ENCODE measurements at places on chromosomes 3 and 15.

DNA sequence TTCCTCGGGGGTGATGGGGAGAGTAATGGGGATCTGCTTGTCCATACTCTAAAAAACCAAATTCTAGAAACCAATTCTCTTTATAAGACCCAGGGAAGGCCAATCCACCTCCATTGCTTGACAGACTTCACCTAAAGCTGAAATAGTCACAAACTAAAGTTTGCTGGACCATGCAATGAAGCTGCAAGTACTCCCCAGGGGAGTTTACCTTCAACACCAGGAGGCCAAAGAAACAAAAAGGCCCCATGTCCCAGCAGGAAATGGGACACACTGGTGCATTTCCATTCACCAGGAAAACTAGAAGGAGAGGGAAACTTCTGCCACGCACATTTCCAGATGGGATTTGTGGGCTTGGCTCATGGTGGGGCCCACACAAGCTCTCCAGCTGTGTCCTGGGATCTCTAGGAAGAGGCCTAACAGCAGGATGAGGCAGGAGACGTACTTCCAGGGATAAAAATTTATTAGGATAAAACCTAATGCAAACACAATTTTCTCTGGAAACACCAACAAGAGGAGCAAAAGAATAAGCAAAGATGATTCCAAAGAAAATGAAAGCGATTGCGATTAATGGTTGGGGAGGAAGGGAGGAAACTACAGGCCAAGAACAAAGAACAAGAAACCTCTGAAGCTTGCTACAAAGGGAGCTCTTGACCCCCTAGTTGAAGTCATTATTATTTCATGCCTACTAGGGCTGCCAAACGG is 238.0 kb upstream of the LRTM1 start:
- no peak for DNase-seq

DNA sequence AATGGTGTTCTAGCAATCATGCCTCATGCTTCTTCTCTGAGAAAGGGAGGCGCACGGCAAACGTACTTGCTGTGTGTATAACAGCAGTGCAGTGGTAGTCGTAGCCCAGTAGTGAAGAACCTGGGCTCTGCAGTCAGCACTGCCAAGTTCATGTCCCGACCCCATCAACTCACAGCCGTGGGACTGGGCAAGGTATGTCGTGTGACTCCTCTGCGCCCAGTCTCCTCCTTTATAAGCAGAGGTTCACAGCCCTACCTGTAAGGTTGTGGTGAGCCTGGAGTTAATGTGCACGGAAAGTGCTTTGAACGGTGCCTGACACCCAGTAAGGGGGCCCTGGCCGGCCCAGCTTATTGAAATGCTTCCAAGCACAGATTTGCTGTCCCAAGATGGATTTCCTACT is 26.6 kb downstream of the EHD4 start:
- no peak for DNase-seq

DNA sequence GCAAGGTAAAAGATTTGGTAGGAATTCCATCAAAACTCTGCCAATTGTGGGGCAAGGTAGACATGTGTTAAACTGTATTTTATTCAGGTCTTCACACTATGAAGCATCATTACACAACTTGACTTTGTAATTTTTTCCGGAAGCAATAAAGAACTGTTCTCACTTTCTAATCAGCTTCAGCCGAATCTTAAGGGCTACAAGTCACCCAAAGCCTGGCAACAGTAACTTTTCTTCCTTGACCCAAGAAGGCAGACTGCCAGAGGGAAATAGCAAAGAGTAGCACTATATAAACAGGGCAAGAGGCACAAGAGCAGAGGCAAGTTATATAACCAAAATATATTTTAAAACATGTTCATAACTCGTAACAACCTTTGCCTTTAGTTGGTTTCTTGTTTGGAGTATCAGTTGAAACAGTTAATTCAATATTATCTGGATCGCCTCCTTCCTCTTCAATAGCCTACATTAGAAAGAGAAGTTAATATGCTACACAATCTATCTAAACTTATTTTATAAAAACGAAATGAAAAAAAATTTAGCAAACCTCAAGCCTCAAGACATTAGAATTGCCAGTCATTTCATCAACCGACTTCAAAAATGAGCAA is 1.4 kb downstream of the SLTM start:
- DNase-seq, result no peak

- no peak for DNase-seq
Measured at GRCh38 chr15:84819291-84819768, 2.2 kb downstream of the ALPK3 start.

GRCh38 chr15:58021332-58022230 is 43.9 kb downstream of the ALDH1A2 start:
- no peak for DNase-seq

DNA sequence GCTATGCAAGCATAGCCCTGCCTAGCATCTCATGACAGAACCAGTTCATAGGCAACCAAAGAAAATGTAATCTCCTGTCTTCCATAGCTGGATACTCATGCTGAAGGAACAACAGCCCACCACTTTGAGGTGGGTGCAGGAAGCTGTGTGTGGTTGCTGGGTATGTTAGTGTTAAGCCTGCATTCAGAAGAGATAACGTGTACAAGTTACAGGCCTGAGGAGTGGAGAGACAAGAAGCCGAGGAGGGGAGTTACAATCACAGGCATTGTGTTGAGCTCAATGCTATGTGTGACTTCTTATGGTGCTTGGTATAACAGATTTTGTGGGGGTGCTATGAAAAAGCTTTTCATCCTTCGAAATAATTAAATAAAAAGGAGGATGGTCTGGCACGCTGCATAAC is 42.8 kb upstream of the SECISBP2L start:
- no peak for DNase-seq

DNA sequence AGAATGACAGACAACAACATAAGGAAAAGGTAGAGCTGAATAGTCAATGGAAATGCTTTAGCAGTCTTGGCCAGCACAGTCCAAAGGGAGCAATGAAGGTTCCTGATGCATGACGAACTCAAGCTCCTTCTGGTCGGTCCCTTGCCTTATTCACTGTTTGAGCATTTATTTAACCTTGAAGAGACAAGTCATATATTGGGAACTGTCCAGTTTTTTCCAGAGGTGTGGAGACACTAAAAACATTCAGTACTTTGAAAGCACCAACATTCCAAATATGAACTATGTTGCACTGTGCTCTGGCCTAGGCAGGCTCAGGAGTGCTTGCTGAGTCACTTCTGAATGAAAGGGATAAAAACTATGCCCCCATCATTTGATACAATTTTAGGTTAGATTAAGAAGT is 384.8 kb downstream of the MECOM start:
- DNase-seq, result no peak

DNA sequence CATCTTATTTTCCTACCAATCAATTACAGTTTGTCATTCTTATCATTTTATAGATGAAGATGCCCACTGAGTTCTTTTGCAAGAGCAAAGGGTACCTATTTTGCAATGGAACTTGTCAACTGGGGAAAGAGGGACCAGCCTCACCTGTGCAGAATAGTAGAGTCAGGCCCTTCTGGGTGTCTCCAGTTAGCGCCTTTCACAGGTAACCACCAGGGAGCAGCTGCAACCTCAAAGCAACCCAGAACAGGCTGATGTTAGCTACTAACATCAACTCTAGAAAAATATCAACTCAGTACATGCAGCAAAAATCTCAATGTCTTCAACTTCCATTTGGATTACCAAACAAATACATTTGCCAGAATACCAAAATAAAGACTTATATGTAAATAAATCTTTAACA is 47.1 kb downstream of the SUMF1 start:
- DNase-seq, result no peak

GRCh38 chr3:71926262-71926600 is 141.3 kb upstream of the PROK2 start:
- DNase-seq, result no peak
